ENCODE measurements at places on chromosomes 7 and 10.

DNA sequence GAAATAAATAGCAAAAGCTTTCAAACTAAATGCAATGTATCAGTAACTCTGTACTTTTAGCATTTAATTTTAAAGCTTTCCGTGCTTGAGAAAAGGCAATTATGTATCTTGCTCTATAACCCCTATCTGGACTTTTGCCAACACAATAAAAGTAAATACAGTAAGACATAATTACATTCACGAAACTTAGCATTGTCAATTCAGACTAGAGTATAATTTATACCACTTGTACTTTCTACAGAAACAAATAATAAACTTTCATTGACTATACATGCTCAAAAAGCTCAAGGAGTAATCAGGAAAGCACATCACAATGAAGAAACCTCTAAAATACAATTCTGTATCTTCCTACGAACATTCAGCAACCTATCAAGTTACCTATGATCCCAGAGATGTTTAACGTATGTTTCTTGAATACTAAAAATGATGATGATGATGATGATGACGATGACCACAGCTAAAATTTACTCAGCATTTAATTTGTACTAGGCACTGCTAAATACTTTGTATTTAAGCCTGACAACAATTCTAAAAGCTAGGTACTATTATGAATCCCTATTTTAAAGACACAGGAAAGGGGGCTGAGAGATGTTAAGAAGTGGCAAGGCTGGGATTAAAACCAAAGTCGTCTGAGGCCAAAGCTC lies 44.9 kb downstream of the MINDY3 start:
- no peak for DNase-seq

GRCh38 chr7:3200504-3200903 lies 100.5 kb upstream of the SDK1 start:
- no peak for DNase-seq

DNA sequence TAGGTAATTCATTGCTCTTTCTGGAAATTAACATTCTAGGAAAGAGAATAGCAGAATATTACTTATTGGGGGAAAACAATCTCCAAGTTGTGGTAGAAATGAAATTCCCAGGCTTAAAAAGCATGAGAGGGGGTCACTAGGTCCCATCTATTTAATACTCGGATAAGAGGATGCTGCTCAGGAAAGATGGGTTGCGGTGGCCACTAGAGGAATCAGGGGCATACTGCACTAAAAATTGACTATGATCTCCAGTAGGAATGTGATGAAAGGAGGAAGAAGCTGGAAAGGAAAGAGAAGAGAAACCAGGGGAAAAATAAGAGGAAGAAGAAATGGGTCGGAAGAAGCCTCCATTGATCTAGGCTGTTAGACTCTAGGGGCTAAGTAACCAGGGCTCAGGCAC lies 192.8 kb downstream of the GPAM start:
- no peak for DNase-seq

- DNase-seq: peak; percentile 52
Observed at GRCh38 chr7:27196287-27196767, 3.6 kb downstream of the HOXA13 start.

GRCh38 chr10:13593535-13593934 lies 6.8 kb downstream of the PRPF18 start:
- no peak for DNase-seq

- DNase-seq: no peak
Observed at GRCh38 chr7:24980534-24981170, 674 bp upstream of the OSBPL3 start.

DNA sequence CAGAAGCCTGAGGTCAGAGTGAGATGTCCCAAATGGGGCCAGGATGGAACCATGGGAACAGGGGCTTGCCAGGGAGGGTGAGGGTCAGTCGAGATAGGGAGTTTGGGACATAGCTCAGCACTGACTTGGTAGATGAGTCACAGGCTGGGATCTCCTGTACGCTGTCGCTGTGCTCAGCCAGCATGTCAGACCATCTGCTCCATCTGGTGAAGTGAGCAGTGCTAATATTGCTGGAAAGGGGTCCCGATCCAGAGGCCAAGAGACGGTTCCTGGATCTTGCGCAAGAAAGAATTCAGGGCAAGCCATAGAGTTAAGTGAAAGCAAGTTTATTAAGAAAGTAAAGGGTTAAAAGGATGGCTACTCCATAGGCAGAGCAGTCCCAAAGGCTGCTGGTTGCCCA lies 505.6 kb downstream of the GALNT17 start:
- DNase-seq: no peak

DNA sequence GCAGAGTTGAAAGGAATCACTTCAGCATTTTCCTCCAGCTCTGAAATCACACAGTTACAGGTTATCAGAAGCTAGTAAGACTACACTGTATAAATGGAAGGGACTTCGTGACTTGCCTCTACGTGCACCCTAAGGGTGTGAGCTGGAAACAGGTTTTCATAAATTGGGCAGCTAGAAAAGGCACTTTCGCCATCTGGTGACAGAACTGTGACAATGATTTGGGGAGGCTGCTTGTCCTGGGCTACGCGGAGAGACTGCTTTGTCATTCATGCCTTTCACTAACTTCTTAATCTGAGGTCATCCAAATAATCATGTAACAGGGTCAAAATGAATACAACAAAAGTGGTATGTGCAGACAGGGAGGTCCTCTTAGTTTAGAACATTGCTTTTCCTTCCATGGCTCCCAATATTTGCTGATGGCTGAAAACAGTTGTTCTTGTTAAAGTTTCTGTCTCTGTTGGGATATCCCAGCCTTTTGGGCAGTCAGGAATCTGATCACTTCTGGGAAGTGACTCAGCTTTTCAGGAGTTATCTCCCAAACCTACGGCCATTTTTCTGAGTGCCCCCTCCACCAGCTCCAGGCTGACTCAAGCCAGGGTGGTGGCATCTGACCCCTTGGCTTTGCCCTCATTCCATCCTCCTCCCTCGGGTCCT lies 17.8 kb downstream of the VWC2 start:
- DNase-seq: no peak

DNA sequence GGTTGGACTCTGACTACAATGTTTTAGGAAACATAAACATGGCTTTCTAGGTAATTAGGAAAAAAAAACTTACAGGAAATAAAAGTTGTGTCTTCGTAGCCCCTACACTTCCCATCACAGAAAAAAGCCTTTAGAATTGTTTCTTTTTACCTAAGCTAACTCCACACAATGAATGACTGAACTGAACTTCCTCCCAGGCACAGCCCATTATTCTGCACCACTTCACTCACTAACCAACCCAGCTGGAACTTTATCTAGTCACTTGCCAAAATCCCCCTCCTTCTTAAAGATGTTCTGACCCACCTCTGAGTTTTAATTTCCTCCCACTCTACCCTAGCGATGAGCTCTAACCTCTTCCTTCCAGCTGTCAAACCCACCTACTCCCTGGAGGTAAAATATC lies 91.7 kb upstream of the MEOX2 start:
- no peak for DNase-seq

- no peak for DNase-seq
Observed at GRCh38 chr10:86263907-86264306, 102.7 kb downstream of the GRID1 start.

- no peak for DNase-seq
Observed at GRCh38 chr10:14555807-14556206, 218.9 kb downstream of the FAM107B start.

DNA sequence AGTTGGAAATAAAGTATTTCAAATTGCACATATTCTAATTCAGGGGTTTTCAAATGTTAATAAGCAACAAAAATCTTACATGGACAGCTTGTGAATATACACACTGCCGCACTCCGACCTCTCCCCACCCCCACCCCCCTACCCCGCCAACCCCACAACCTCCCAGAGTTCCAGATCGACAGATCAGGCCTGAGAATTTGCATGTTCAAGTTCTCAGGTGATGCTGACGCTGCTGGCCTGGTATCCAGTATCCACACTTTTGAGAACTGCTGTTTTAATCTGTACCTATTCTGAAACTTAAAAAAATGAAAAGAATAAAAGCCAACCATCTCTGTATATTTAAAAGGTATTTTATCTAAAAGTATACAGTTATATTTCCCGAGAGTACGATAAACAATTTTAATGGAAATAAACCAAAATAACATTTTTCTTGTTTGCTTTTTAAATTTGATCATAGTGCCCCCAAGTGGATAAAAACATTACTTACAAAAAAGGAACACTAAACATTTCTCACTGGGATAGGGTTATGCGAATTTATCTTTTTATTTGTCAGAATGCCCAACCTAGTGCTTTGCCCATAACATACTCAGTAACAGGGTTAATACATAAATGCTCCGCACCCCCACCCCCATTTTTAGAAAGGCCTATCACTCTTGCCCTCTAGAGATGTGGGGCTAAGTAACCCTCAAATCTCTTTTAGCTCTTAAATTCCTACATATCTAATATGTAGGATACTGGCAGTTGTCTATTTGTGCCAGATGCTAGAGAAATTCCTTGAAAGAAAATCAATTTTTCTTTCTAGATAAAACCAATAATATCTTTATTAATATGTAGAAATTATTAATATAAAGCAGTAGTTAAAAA lies 166.3 kb downstream of the RNF133 start:
- no peak for DNase-seq

DNA sequence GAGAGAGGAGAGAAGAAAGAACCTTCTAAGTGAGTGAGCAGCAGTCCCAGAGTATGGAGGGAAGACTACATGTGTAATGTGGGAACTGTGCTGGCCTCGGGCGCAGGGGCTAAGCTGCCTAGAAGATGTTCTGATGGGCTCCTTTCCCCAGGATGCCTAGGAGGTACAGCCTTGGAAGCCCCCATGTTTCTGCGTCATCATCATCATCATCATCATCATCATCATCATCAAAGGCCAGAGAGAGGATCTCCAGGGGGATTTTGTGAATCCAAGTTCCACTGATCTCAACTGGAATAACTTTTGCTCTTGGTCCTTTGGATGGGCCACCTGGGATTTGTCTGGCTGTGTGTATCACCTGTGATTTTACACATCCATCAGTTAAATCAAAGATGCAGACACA lies 86.0 kb downstream of the BUB3 start:
- DNase-seq: no peak

- peak; percentile 70 for DNase-seq
Observed at GRCh38 chr7:131688738-131689661, 132.6 kb upstream of the PODXL start.

DNA sequence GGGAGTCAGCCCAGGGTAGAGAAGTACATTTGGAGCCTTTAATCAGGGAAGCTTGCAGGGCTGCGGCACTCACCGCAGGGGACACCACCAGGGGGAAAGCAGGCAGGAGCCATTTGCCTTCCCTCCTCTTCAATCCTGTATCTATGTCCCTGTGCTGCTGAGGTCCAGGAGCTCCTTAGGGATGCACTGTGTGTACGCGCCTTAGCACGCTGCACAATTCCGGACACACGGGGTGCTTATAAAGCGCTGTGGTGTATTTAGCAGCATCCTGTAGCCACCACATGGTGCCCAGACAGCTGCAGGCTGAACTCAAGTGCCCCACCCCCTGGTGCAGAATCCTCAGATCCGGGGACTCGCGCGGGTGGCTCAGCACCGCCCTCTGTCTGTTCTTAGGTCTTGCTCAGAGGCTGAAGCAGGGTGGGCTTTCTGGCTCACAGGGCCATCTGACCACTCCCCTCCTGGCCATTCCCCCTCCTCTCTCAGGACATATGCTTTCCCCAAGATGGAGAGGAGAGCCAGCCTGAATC lies 421.4 kb downstream of the SDK1 start:
- no peak for DNase-seq

Measured in NCI-H1930 (cell line).